ENCODE measurements at places on chromosomes 1 and 21.

DNA sequence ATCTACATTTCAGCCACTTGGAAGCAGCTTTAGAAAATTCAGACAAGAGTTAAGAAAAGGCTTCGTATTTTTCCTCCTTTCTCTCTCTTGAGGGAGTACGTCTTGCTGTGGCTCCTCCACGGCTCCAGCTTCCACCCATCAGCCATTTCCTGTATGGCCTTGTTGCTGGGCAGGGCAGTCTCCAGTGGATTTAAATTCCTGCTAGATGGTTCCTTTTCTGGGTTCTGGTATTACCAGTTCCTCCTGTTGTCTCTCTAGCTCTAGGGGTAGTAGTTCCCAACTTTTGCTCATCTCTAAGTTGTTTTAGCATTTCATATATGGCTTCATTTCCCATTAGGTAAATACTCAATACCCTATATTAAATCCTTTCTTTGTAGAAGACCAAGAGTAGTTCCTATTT, 1098.3 kb downstream of the ADGRL2 start:
- no peak for DNase-seq

DNA sequence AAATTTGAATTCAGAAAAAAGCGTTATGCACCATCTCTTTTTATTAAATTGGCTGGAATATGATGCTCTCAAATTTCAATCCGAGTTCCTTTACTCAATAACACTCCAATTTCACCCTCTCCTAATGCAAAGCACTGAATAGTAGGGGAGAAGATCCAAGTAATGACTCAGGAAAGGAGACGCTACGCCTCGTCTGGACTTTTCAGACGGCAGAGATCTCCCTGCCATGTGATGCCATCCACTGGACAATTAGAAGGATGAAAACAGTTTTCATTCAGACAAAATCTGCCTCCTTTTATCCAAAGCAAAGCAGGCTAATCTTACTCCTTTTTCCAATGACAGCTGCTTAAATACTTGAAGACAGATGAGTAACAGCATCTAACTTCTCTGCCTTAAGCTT, 242.4 kb upstream of the GREM2 start:
- no peak for DNase-seq

DNA sequence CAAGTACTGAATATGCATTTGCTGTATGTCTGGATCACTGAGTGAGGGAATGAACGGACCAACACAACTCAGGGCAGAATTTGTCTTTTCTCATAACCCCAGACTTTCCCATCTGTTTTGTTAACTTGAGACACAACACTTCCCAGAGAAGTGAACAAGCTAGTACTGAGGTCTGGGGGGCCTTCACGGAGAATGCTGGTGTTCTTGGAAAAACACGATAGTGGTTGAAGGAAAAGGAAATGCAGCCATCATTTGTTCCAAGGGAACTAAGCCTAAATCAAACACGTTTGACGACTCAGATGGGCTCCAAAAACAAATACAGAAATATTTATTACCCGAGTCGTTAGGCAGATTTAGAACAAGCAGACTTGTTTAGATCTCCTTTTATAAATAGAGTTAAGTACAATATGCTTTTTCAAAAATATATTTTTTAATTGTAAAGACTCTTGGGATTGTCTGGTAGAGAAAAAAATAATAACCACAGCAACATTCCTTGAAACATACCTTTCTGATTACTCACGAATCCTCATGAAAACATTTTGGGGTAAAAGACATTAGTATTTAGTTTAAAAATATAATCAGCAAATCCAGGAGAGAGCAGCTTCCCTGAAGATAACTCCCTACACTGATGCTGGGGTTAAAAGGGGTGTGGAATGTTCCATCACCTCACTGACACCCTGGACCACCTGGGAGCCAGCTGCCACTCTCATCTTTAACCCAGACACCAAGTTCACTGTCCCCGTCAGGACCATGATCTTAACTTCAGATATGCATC, 427.7 kb upstream of the RUNX1 start:
- no peak for DNase-seq

DNA sequence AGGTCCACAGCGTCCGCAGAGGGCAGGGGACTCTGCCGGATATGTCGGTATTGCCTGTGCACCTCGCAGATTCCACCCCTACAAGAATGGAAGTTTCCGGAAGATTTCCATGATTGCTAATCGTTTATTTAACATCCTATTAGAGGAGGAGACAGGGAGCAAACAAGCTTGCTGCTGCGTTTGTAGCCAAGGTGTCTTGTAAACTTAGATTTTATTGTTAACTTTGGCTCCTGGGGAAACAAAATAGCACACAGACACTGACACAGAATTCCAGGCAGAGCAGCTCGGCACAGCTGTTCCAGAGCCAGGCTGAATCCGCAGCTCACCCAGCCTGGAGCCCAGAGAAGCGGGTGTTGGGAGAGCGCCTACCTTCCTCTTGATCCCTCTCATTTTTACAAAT, 75.7 kb downstream of the AJAP1 start:
- no peak for DNase-seq

- no peak for DNase-seq
These were observed 5.9 kb downstream of the UCK2 start for GRCh38 chr1:165833358-165833757.

DNA sequence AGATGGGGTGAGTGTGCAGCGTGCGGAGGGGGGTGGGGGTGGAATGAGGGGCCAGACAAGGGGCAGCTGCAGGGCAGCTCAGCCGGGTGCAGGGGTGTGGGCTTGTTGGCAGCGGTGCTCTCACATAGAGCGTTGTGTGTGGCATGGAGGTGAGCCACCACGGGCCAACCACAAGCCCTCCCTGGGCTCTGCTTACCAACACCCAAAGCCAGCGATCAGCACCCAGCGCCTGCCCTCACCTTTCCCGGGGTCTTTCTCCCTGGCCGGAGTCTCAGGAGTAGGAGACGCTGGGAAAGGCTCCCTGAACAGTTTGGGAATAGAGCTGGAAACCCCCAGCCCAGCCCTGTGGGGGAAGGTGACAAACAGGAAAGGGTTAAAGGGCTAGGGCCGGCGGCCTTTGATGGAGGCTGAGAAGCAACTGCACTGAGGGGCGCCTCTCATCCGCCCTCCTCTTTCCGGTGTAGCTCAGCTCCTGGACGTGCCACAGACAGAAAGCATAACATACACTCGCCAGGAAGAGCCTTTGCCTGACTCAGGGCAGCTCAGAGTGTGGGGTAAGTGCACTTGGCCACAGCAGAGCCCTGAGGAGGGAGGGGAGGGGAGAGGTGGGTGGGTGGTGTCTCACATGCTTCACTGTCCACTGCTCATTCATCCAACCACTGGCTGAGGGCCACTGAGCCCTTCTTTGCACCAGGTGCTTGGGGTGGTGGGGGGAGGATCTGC, 577 bp downstream of the IKBKE start:
- DNase-seq = peak; percentile 43

DNA sequence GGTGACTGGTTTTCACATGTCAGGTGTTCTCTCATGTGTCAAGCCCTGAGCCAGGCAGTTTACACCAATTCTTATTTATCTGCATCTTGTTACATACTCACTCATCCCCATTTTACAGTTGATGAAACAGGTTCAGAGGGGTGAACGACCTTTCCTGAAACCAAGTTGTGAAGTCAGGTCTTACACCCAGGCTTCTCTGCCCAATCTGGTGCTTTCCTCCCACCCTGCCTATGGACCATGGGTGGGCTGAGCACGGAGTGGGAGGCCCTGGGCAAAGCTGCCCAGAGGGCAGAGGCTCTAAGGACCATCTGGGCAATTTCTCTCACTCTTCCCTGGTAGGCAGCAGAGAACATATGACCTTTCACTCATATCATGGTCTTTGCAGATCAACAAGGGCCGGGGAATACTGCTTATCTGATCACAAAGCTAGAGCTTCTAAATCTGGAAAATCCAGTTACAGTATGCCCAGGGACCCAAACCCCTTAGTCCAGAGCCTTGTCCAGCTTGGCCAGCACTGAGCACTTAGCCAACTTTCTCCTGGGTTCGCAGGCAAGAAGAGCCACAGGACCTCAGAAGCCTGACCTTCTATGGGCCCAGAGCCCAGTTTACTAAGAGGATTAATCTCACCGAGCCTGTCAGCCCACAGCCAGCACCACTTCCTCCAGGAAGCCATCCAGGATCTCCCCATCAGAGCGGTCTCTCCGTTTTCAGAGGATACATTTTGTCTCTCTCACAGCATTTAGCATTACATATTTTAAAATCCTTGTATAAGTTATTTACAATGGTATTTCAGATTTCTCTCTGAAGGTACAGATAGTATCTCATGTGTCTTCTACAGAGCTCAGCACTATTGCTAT, 16.0 kb upstream of the TTC39A start:
- DNase-seq = peak; percentile 20

DNA sequence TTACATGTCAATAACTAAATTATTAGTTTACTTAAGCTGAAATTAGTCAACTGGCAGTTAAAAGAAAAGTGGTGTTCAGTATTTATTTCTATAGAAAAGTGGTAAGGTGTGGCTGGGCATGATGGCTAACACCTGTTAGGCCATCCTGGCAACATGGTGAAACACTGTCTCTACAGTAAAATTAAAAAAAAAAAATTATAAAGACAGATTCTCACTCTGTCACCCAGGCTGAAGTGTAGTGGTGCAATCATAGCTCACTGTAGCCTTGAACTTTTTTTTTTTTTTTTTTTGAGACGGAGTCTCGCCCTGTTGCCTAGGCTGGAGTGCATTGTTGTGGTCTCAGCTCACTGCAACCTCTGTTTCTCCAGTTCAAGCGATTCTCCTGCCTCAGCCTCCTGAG, 32.9 kb downstream of the WNT4 start:
- no peak for DNase-seq

DNA sequence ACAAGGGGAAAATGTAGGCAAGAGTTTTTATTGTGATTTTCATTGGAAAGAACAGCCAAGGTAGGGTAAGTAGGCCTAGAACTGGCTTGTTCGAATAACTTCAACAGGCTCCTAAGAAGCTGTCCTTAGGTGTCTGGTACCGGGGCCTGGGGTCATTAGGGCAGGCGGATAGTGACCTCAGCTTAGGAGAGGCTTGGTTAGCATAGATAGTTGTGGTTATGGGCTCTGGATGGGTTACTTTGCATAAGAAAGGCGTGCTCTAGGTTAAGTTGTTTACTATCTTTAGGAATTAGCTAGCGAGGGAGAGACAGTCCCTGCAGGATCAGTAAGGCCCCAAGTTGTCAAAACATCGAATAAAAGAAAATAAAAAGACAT, 20.7 kb upstream of the HPCAL4 start:
- DNase-seq = no peak

DNA sequence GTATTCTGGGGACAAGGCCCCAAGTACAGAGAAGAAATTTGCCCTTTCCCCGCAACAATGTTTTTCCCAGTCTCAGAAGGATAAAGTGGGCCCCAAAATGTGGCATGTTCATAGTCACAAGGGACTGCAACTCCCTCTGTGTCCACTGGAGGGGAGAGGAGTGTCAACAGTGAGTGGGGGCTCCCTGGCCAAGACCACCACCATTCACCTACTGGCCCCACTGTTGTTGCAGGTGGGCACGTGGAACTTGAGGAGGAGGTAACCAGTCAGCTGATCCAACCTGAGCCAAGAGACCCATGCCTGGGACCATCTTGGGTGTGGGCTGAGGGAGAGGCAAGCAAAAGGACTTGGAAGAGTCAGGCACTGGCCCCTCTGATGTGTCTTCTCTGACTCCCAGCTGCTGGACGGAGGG, 777 bp downstream of the NUDT17 start:
- peak; percentile 74 for DNase-seq

DNA sequence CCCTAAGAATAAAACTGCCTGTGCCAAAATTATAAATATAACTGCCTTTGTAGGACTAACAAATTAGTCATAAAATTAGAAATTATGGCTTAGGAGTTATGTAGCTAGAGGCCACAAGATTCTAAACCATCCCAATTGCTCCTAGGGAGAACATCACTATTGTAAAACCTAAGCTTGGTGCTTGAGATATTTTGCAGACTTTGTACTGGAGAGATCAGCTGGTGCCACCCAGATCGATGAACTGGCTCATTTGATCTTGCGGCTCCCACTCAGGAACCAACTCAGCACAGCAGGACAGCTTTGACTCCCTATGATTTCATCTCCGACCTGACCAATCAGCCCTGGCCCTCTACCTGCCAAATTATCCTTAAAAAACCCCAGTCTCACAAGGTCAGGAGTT, 30.6 kb downstream of the HHAT start:
- DNase-seq = no peak

GRCh38 chr1:83060221-83060620, 938.7 kb downstream of the TTLL7 start:
- DNase-seq = no peak

GRCh38 chr1:246632281-246633168, 66.3 kb downstream of the CNST start:
- DNase-seq = no peak

- DNase-seq = no peak
These were observed 12.3 kb upstream of the HES5 start for GRCh38 chr1:2542246-2542915.

DNA sequence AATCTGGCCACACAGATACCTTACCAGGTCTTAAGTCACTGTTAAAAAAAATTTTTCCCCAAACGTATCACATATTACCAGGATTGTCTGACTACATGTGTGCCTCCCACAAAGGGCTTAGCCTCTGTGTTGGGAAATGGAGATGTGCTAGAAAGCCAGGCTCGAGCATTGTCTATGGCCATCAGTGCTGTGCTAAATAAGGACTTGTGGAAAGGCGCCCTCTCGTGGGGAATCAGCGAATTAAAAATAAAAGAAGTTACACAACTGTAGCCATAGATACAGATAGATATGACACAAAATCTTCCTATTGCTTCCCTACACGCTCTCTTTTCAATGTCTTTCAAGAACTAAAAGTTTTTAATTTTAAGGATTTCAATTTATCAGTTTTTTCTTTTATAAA, 47.5 kb upstream of the CRNN start:
- DNase-seq = peak; percentile 90

DNA sequence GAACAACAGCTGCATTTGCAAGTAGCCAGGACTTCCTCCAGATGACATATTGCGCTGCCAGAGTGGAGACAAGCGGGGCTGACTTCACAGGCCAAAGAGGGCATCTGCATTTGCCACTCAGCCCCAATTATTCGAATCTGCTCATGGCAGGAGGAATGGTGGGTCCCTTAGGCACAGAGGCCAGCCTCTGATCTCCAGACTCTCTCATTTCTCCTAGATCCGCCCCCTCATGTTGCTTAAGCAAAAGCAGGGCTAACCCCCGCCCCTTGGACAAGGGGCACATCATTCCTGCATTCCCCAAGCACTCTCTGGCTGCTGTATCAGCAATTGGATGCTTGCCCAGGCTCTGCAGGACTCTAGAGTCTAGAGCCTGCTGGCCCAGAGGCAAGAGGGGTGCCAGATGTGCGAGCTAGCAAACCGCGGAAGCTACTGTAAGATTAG, 262.4 kb downstream of the ST6GALNAC3 start:
- no peak for DNase-seq

DNA sequence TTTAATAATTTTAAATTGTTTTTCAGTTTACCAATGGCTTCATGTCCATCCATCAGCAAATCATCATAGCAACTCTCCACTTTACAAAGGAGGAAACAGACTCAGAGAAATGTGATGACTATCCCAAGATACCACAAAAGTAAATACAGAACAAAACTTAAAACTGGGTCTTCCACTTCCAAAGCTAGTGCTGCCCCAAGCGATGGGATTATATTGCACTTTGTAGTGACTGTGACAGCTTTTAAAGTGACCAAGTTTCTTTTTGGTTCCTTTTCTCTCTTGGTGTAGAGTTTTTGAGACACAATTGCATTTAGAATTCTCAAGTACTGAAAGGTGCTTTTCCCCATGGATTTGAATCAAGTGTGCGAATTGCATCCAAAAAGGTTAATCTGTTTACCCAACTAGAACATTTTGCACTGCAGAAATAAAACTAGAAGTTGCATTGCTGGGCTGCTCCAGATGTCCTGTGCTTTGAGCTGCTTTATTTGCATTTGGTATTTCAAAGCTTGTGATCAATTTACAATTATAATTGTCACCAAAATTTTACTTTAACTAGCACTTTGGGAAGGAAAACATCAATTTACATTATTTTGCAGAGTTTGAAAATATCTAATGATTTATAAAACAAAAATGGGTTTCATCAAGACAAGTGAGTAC, 320.2 kb downstream of the PDE4B start:
- DNase-seq = no peak

Data from OCI-M1 (cell line).